ENCODE measurements at places on chromosomes 7 and 10.

GRCh38 chr10:5606864-5607263, 59.5 kb downstream of the ASB13 start:
- no peak for DNase-seq

GRCh38 chr7:137601642-137602041, 245.1 kb downstream of the DGKI start:
- DNase-seq: no peak

- no peak for DNase-seq
These were observed 74.0 kb downstream of the WNT2 start for GRCh38 chr7:117248829-117249228.

DNA sequence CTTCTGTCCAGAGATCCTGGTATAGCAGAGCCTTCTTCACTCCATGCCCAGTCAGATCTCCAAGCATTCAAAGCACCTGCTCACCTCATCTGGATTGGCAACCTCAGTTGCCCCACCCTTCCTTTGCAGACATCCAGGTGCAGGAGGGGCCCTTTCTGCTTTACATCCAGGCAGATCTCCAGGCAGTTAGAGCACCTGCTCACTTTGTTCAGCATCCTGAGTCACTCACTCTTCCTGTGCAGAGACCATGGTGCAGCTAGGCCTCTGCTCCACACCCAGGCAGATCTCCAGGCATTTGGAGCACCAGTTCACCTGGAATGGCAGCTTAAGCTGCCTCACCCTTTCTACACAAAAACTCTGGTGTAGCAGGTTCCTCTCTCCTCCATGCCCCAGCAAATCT, 153.1 kb downstream of the CDK14 start:
- no peak for DNase-seq

GRCh38 chr10:88036126-88036525, 172.7 kb downstream of the PTEN start:
- DNase-seq: no peak

GRCh38 chr10:64041989-64042490, 520.8 kb downstream of the REEP3 start:
- DNase-seq: no peak

GRCh38 chr10:86215712-86216111, 150.9 kb downstream of the GRID1 start:
- no peak for DNase-seq

GRCh38 chr10:62059217-62059920, 157.9 kb downstream of the ARID5B start:
- no peak for DNase-seq

DNA sequence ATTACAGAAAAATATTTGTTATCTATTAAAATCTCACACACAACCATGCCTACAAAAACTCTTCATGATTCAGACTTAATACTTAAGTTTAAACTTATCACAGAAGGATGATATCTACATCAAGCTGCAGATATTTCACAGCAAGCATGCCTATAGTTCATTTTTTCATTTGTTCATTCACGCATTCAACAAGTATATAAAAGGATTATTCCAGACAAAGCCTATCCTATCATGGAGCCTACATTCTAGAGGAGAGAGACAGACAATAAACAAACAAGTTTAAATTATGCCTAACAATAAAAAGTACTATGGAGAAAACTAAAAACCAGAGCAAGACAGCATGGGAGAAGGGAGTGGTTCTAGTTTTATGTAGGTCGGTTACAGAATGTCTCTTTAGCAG, 10.9 kb downstream of the TRDMT1 start:
- no peak for DNase-seq

- DNase-seq: no peak
These were observed 23.3 kb downstream of the PLXDC2 start for GRCh38 chr10:19839552-19839951.

- DNase-seq: no peak
These were observed 544.5 kb downstream of the CALN1 start for GRCh38 chr7:71867626-71868025.

DNA sequence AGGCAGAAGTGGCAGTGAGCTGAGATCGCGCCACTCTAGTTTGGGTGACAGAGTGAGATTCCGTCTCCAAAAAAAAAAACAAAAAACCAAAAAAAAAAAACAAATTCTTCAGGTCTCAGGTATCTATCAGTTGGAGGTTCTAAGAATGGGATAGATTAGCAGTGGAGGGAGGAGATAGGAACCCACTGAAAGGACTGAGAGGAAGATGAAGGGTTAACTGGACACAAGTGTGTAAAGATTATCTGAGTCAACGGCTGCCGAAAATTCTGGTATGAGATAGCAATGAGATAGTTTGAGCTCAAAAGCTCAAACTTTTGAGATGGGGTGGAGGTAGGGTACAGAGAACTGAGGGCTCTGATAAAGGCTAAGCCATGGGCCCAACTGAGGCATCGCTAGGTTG, 12.8 kb downstream of the ZNF467 start:
- no peak for DNase-seq

DNA sequence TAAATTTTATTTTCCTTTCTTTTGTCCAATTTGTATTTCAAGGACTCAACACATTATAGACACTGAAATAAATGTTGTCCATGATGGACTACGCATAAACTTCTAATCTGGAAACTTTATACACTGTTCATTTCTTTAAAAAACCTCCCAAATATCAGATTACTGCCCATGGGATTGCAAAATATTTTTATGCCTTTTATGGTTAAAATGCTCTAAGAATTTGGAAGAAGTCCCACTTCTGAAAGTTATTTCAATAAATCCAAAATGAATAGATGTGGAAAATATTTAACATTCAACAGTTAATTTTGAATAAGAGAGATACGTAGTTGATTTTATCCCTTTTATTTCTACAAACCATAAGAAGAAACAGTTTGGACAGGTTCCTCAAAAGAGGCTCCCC, 46.1 kb downstream of the CABCOCO1 start:
- DNase-seq: peak; percentile 62

GRCh38 chr10:92413519-92413918, 122.6 kb downstream of the MARCHF5 start:
- no peak for DNase-seq

GRCh38 chr10:111830359-111830758, 353.2 kb downstream of the GPAM start:
- no peak for DNase-seq

DNA sequence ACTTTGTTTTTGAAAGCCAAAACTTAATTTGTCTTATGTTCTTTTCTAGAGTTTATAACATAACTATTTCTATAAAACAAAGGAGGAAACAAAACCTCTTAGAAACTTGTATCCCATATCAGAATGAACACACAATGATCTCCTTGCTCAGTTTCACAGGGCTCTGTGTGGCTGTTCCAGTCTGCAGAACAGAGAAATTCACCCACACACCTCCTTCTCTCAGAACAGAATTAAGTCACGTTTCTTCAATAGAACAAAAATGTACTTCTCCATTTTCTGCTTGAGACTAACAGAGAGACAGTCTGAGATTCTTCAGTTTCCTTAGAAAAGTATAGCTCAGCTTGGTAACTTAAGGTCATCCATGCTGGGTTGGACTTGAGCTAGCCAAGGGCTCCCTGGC, 15.8 kb upstream of the DOCK1 start:
- DNase-seq: no peak

DNA sequence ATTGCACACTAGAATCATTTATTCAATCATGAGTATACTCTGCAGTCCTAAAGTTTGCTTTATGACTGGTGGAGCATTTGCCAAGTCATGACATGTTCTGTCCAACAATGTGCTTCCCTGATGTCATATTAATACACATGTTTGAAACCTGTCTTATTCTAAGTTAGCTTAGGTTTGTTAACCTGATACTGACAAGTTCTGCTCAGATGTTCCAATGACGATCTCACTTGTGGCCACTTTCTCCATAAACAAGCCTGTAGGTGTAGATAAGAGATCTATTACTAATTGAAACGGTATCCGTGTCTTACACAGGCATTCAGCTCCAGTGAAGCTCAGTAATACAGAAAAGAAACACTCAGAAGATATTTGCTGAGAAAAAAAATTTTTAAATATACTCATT, 64.9 kb downstream of the GPR37 start:
- DNase-seq: no peak

GRCh38 chr7:80087051-80087770, 47.4 kb upstream of the GNAI1 start:
- peak; percentile 90 for DNase-seq

DNA sequence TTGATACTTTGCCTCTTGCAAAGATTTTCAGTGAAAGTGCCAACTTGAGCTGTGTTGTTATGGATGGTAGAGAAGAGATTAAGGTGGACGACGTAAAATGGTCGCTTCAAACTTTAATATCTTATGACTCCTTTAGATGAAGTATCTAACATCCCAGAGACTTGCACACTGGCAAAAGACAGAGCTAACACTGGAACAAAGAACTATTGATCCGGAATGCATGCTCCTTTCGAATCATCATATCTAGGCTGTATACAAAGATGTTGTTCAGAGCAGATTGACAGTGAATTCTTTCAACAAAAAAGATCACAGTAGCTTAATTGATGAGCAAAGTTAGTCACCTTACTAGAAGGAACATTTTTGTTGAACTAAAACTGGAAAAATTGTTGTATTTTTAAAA, 592.7 kb downstream of the NXPH1 start:
- no peak for DNase-seq

- DNase-seq: no peak
These were observed 121.6 kb upstream of the LYZL2 start for GRCh38 chr10:30750971-30751677.

- DNase-seq: peak; percentile 72
These were observed 224.8 kb upstream of the LYZL1 start for GRCh38 chr10:29063806-29064644.

DNA sequence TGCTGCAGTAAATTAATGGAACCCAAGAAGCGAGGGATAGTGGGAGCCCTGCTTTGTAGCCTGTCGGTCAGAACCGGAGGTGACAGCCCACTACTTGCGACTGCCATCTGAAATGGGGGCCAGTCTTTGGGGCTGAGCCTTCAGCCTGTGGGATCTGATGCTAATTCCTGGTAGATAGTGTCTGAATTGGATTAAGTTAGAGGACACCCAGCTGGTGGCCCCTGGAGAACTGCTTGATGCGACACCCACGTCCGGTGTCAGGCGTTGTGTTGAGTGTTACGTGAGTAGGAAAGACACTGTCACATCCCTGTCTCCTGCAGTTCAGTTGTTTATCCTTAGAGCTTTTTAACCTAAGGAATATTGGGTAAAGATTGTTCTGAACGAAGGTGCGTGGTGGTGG, 5.0 kb downstream of the EIF3B start:
- no peak for DNase-seq

GRCh38 chr7:91427051-91427450, 162.8 kb downstream of the FZD1 start:
- no peak for DNase-seq

DNA sequence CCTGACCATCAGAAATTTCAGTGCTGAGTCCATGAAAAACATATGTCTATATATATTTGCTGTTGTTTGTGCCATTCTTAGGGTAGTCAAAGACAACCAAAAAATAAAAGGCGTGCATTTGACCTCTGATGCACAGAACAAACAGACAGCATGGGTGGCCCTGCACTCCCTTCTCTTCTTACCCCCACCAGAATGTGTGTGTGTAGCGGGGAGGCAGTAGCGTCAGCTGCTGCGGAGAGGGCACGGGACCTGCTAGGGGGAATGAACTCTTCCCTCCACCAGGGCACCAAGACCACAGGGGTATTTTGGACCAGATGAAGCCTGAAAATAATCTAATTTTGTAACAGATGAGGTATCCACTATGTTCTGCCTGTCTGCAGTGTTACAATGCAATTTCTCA, 277.7 kb upstream of the ZNF32 start:
- DNase-seq: no peak

- DNase-seq: no peak
These were observed 69.6 kb upstream of the CSTF2T start for GRCh38 chr10:51768886-51769465.

DNA sequence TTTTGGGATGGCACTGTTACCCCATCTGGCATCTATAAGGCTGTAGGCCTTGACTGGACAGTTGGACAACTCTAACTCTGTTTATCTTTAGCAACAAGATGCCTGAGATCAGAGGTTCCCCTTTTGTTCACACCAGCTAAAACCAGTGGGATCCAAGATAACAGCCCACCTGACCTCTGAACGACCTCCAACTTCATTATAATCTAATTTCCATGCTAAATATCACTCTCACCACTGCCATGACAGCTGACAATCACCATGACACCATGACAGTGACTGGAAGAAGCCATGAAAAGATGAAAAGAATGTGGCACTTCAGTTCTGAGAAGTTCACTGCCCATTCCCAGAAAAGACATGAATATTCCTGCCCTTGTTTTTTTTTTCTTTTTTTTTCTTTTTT, 281.4 kb upstream of the TAC1 start:
- no peak for DNase-seq

- no peak for DNase-seq
These were observed 518.4 kb upstream of the FOXK1 start for GRCh38 chr7:4163565-4164203.

DNA sequence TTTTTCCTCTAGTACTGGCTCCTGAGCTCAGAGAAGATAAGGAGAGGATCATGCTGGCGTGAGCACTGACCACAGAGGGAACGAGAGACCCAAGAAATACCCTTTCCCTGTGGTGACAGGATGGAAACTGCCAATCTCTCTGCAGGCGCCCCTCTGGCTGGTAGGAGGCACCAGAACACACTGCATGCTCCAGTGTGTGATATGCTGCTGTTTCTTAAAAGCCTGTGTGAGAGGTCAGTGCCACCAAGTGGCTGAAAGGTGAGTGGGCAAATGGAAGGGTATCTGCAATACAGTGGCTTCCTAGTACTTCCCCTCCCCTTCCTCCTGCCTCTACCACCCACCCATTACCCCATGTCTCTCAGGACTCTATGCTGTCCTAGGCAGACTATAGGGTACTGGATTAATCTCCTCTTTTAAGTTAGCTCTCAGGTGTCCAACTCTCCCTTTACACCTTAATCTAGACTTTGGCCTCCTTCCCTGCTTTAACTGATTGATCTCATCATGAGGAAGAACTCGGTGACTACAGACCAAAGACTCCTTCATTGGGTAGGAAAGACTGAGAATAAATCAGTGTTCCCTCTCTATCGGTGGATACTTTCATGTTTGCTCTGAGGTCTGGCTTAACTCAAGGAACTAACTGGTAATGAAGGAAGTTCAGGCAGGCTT, 283.6 kb downstream of the ADRA2A start:
- peak; percentile 15 for DNase-seq

Data from fibroblast of skin of right biceps (primary cell).